ENCODE measurements at places on chromosomes 6 and 20.

- DNase-seq = no peak
These were observed 226.8 kb upstream of the SGK1 start for GRCh38 chr6:134544737-134545136.

- no peak for DNase-seq
These were observed 19.7 kb upstream of the UTRN start for GRCh38 chr6:144265390-144265789.

- DNase-seq = no peak
These were observed 32.2 kb upstream of the LAMP5 start for GRCh38 chr20:9482180-9482579.

DNA sequence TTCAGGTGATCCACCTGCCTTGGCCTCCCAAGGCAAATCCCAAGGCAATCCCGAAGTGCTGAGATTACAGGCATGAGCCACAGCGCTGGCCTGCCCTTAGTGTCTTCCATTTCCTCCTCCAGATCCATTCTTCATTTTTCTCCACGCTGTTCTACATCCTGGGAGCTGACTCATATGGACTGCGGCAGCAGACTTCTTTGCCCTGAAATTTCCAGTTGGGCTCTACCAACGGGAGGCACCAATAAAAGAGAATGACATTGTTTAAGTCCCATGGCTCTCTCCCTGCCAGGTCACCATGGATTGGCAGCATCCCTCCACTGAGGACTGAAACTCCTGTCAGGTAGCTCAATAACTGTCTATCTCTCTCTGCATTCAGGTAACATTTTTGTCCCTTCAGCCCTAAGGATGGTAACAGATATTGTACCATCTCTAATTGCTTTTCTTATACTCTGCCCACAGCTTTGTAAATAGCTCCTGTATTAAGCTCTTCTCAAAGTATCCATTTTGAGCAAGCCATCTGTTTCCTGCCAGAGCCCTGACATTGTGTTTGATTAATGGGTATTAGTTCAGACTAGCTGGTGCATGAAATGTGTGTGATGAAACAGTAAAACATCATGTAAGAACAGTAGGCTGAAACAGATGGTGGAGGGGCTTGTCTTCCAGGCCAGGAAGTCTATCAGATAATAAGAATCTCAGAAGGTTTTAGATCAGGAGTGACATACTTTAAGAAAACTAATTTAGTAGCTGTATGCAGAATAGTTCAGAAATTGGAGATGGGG lies 3.6 kb downstream of the TBCC start:
- no peak for DNase-seq

- peak; percentile 64 for DNase-seq
These were observed 85.6 kb upstream of the CARMIL1 start for GRCh38 chr6:25193460-25194171.

Data from brain pericyte (primary cell).